ENCODE measurements at places on chromosomes 7 and 10. TPM values are rescaled to one million over a fixed set of nuclear protein-coding genes. Genes with fewer than 3 reads are reported as not detected.

- no peak for DNase-seq
Measured at GRCh38 chr10:94465684-94466083, 63.3 kb downstream of the TBC1D12 start.

Gene SPDYE16
- total RNA-seq: under 0.01 TPM

DNA sequence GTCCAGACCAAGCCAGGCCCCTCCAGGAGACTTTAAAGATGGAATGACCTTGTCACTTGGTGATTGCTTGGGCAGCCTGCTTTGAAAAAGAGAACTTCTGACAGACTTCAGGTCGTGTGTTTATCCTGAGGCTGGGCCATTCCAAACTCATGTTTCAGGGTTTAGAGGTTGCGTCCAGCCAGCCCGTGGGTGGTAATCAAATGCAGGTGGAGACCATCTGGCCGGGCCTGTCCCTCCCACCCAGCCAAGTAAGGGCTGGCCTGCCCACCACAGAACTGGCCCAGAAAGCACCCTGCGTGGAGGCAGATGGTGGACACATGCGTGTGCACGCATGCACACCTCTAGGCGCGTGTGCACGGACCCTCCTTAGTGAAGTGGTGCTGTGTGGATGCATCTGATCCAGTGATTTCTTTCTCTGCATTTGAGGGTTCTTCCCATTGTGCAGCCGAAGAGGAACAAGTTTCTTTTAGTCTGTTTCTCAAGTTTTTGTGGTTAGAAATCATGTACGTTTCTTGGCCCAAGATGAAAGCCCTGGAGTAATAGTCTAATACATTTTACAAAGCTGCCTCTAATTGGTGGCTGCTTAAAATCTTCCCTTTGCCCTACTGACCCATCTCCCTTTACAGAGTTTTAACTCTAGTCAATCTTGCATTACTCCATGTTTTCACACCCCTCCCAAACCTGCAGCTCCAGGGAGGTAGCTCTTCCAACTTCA lies 43.0 kb downstream of the SUFU start:
- DNase-seq: no peak

GRCh38 chr10:1598393-1599153 lies 138.8 kb downstream of the ADARB2 start:
- DNase-seq: no peak

Gene SPRN
- under 0.01 TPM for total RNA-seq
